ENCODE measurements at places on chromosomes 12 and 14.

- DNase-seq, result no peak
Observed at GRCh38 chr14:70594461-70594860, 6.0 kb downstream of the MED6 start.

GRCh38 chr14:54462048-54462447 is 20.9 kb upstream of the CNIH1 start:
- DNase-seq, result no peak

- no peak for DNase-seq
Observed at GRCh38 chr14:35339761-35340406, 47.7 kb downstream of the PSMA6 start.

DNA sequence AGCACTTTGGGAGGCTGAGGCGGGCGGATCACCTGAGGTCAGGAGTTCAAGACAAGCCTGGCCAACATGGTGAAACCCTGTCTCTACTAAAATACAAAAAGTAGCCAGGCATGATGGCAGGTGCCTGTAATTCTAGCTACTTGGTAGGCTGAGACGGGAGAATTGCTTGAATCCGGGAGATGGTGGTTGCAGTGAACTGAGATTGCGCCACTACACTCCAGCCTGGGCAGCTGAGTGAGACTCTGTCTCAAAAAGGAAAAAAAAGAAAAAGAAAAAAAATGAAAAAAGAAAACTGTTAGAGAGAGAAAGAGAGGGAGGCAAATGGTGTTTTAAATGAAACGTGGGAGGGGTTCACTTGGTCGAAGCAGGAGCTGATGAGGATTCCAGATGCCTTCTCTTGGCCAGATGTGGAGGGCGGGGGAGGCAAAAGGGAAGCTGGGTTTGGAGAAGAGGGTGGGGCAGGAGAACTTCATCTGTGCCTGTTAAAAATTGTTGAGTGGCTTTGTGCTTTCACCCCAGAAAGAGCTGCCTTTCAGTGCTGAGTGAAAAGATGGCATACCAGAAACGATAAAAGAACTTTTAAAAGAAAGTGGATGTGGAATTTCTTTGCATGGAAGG is 1.1 kb downstream of the EMP1 start:
- no peak for DNase-seq

- DNase-seq, result no peak
Observed at GRCh38 chr12:107537464-107538119, 148.0 kb upstream of the PWP1 start.

- no peak for DNase-seq
Observed at GRCh38 chr12:45203767-45204166, 12.1 kb upstream of the ANO6 start.

Measured in cortex of kidney (tissue), 1 donor.